Naive thymus-derived CD4-positive, alpha-beta T cell (primary cell): ENCODE measurements at places on chromosomes 5 and 9.

DNA sequence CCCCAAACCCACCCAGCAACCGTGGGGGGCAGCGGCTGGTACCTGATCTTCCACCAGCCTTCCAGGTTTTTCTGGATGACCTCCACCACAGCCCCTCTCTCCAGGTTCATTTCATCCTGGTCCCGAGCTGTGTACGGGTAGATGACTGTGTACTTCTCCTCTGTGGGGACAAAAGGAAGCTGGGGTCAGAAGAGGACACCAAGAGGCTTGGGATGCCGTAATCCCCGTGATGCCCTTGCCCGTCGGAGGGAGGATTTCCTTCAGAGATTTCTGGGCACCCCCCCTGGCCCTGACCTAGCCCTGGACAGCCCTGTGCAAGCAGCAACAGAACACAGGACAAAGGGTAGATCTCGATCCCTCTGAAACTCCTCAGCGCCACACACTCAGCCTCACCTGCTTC, 70.3 kb upstream of the UBTD2 start:
- no peak for DNase-seq

GRCh38 chr9:108748776-108749175, 107.0 kb downstream of the ACTL7B start:
- no peak for DNase-seq

GRCh38 chr5:143886096-143886495, 74.1 kb downstream of the HMHB1 start:
- no peak for DNase-seq

- DNase-seq, result no peak
These were observed 2.0 kb downstream of the SNCAIP start for GRCh38 chr5:122314036-122314435.
